ENCODE measurements at places on chromosomes 1 and 21.

DNA sequence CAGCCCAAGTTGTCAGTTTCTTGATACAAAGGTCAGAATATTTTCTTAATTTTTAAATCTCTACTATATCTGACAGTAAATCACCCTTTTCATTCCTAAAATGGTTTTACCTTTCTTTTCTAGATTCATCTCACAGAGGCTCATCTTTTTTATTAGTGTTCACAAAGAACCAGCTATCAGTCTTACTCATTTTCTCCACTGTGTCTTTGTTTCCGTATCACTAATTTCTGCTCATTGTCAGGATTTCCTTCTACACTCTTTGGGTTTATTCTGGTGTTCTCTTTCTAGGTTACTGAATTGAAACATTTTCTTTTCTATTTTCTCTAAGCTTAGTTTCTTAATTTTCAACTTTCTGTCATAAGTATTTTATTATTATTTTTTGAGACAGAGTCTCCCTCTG, 8.7 kb downstream of the AGPAT3 start:
- DNase-seq = no peak

DNA sequence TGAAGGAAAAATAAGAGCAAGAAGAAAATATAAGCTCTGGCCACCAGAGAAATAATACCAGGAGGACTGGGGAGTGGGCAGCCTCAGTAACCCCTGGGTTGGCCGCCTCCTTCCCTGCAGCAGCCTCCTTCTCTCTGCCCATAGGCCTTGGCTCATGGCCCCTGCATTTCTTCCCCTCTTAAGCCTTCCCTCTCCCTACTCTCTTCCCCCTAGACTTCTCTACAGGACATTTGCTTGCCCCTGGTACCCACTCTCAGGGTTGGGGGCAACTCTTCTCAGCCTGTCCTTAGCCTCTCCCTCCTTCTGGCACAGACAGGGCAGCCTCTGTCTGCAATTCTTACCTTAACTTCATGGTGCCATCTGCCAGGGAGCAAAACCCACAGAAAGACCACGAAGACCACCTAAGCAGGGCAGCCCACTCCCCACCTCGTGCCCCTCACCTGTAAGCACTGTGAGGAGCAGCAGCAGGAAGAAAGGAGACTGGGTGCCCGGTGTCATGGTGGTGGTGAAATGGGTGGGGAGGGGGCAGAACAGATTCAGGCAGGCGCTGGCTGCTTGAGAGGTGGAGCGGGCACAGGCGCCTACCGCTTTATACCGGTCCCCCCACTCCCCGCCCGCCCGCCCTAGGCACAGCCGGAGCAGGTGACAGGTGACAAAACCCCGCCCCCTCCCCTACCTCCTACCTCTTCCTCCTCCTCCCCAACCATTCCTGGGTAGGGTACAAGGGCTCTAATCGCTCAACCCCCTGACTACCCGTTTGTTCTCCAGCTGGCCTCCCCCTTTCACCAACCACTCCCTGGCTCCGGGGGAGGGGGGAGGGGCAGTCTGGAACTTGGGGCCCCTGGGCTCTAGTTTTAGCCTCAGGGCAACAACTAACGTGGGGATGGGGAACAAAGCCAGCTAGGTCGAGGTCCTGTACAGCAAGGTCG, 15.1 kb downstream of the THBS3 start:
- no peak for DNase-seq

DNA sequence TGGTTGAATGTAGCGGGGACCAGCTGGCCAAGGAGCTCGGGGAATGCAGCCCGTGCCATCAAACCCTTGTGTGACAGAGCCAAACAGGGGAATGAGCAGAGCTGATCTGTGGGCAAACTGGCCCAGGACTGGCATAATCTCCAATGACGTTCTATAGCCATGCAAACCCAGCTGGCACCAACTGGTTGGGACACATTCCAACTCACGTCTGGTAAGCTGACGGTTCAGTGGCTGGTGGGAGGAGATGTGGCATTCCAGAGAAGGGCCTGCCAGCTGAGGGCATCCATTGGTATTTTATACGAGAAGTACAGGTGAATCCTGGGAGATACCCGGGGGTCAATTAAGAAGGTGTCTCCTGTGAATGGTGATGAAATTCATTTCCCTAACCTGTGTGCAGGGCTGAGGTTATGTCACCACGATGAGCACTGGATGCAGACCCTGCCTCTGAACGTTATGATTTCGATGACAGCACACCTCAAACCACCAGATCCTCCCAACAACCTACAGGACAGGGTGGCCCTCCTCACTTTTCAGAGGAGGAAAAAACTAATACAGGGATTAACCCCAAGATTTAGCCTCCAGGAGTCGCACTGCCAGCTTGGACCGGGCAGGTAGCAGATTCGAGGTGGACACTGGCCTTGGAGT, 39.0 kb upstream of the RUNX3 start:
- no peak for DNase-seq

DNA sequence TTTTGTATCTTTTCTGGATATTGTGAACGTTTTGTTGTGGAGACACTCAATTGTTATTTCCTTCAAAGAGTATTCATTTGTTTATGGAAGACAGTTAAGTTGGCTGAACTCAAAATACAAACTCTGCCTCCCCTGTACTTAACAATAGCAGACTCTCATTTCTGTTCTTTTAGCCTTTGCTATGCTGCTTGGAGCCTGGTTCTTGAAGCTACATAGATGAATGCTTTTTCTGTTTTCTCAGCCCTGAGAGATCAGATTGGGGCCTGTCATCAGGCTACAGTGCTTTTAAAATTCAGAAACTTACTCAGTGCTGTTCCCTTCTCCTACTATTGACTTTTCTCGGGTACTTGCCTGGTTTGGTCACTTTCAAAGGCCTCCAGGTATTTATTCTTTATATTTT, 215.7 kb upstream of the LYPLAL1 start:
- DNase-seq = no peak

DNA sequence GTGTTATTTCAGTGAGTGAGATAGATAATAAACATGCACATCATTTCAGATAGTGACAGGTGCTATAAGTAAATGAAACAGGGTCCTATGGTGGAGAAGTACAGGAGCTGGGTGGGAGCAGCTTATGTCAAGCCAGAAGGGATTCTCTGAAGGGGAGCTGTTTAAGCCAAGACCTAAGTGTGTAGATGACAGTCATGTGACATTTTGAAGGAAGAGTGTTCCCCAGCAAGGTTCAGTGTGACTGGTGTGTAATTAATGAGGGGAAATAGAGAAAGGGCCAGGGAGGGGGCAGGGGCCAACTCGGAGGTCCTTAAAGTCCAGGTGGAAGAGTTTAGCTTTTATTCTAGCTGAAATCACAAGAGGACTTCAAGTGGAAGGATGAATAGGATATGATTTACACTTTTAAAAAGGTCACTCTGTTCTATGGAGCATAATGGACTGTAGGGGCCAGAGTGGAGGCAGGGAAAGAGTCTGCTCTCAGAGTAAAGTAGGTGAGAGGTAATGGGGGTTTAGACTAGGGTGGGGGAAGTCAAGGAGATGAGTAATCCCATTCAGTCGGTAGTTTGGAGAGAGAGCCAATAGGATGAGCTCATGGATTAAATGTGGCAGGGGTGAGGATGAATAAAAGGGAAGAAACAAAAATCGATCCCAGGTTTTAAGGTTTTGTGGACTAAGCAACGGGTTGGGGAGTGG, 243.1 kb downstream of the CACNA1E start:
- no peak for DNase-seq

DNA sequence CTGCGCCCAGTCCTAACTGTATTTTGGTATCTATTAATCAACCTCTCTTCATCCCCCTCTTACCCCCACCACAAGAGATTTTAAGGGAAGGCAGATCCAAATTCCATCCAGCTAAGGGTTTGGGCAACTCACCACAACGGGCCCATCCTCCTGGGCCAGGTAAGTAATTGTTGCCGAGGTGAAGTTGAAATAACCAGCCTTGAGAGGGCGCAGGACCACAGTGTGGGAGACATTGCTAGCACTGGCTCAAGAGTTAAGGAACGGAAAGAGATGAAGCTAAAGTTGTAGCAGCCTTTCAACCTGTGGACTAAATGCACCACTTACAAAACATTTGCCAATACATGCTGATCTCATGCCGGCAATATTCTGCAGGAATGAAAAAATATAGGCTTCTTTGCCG, 5.9 kb downstream of the SSR2 start:
- no peak for DNase-seq

- DNase-seq = no peak
Measured at GRCh38 chr21:18887922-18888602, 484.5 kb upstream of the TMPRSS15 start.

- DNase-seq = no peak
Measured at GRCh38 chr1:207497941-207498340, 2.0 kb downstream of the CR1 start.

- DNase-seq = peak; percentile 49
Measured at GRCh38 chr1:208189716-208190115, 54.5 kb downstream of the PLXNA2 start.

DNA sequence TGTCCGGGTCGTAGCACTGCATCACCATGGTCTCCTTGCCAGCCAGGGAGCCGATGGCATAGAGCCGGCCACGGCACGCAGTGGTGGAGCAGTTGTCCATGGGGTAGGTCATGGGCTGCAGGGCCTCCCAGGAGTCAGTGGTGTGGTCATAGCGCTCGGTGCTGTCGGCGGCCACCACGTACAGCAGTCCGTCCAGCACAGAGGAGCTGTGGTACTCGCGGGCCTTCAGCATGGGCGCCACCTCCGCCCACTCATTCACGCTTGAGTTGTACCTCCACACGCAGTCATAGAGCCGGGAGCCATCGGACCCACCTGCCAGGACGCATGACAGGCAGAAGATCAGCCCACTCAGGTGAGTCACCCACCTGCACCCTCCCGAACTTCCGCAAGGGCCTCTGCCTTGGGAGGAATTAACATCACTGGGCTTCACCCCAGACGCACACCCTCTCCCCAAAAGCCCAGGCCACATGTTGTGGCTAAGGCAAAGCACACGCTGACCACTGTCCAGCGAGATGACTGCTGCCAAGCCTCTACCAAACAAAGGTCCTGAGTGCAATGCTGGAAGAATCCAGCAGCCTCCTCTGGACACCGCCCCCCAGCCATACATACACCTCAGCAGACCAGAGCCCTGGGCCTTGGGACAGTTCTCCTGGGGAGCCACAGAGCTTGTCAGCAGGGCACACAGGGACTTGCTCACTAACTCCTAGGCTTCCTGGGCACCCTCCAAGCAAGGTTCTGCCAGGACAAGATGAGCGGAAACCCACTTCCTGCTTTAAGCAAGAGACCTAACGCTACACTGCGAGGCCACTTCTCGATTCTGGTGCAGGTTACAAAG, 3.3 kb downstream of the KLHL21 start:
- no peak for DNase-seq

- peak; percentile 60 for DNase-seq
Measured at GRCh38 chr1:71049951-71050598, 2.5 kb upstream of the PTGER3 start.

DNA sequence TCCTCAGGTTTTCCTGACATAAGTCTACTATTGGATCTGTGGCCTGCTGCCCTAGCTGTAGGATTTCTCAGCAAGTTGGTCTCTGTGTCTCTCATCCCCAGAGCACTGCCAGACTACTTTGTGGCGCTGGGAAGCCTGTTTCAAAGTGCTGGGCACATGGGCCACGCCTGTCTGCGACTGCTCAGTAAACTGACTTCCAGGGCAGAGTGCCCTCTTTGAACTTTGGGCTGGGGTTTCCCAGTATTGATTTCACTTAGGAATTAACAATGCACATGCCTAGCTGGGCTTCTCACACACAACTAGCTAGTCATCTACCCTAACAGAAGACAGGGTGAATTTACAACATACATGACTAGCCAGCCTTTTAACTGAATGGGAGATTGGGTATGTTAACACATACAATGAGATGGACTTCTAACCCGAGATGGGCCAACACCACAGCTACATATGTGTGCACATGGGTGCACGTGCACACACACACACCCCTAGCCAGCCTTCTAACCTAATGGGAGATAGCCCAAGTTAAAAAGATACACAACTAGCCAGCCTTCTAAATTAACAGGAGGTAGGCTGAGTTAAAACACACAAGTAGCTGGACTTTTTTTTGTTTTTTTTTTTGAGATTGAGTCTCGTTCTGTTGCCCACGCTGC, 6.9 kb upstream of the TRIM17 start:
- DNase-seq = no peak

- no peak for DNase-seq
Measured at GRCh38 chr1:109677459-109677858, 9.6 kb downstream of the GSTM2 start.

DNA sequence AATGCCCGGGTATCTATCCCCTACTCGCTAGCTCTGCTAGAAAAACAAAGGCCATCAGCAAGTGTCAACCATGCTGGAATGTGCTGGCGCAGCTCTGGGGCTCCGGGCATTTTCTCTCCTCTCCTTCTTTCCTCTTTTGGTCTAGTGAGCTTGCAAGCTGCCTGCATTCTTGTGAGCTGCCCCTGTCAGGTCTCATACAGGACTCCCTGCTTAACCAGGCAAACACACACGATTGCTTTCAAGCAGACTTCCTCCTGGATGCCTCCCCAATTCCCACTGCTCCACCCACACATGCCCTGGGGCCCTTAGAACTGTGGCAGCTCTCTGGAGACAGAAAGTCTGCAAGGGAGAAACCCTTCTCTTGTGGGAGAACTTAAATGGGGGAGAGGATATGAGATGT, 35.7 kb upstream of the SUCO start:
- peak; percentile 86 for DNase-seq

- peak; percentile 91 for DNase-seq
Measured at GRCh38 chr1:9201401-9202239, 33.0 kb upstream of the H6PD start.

DNA sequence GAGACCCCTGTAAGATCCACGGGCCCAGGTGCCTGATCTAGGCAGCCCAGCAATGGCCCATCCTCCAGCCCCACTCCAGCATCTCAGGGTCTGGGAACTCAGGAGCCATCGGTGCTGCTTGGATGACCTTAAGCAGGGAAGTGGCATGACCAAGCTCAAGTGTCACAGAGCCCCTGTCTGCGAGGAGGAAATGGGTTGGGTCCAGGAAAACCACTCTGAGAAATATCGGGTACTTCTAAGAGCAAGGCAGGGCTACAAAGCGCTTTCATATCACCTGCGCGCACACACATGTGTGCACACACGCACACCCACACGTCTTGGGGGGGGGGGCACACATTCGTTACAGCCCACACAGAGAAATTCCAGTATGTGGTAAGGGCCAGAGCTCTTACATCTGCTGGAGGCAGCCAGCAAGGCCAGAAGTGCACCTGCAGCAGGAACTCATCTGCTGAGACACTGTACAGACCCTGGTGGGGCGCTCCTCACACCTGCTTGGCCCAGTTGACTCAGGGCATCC, 32.6 kb upstream of the SPOCD1 start:
- no peak for DNase-seq

GRCh38 chr1:109977657-109978378, 6.7 kb upstream of the AHCYL1 start:
- DNase-seq = no peak

DNA sequence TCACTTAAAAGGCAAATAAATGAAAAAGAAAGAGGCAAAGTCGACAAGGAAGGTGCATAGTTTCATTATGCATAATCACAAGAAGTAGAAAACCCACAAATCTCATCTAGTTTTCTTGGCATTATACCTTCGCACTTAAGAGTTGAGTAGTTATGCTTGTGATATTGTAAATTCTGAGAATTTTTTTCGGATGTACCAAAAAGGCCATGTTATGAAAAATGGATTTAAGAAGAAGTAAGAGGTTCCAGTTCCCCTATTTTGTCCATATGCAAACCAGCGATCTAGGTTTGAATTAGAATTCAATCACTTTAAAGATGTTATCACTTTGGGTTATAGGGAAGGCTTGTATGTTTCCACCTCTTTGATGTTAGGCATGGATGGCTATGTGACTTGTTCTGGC, 7.9 kb upstream of the ERICH3 start:
- DNase-seq = no peak

All from RPMI7951 (cell line).